ENCODE measurements at places on chromosomes 4 and X. TPM values are rescaled to one million over a fixed set of nuclear protein-coding genes. Genes with fewer than 3 reads are reported as not detected.

FATE1 gene
- not detected for total RNA-seq

CT45A8 gene
- not detected for total RNA-seq

DNA sequence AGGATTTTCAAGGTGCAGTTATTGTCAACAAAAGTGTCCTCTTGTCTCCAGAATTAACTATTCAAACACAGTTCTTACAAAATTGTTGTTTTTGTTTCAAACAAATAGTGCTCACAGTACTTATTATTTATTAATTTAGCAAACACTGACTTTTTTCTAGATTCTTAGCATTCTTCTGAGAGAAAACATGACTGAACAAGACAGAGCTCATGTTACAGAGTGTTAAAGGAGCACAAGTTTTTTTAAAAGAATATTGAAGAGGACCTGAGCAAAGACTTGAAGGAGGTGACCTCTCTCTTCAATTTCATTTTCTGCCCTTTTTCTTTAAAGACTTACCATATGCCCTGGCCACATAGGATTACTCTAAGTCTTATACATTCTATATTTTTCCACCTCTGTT is 2220.3 kb upstream of the AGA start:
- H3K4me1 ChIP-seq = no peaks in the 10 kb centered on the region
- no peaks in the 10 kb centered on the region for H3K36me3 ChIP-seq
- no peaks in the 10 kb centered on the region for H3K27me3 ChIP-seq
- no peak for DNase-seq
- H3K4me3 ChIP-seq = no peak overlapping the region
- no peak overlapping the region for H3K27ac ChIP-seq

- no peak for DNase-seq
- H3K27me3 ChIP-seq = no peaks in the 10 kb centered on the region
- H3K36me3 ChIP-seq = peaks cover 23% of the 10 kb centered on the region
- no peak overlapping the region for H3K27ac ChIP-seq
- no peaks in the 10 kb centered on the region for H3K4me1 ChIP-seq
Observed at GRCh38 chrX:130005089-130005807, 22.8 kb downstream of the BCORL1 start.

- H3K27me3 ChIP-seq = no peaks in the 10 kb centered on the region
- peak overlapping the region; percentile 6 for H3K27ac ChIP-seq
- no peak overlapping the region for H3K4me3 ChIP-seq
- no peak for DNase-seq
- H3K4me1 ChIP-seq = peaks cover 5% of the 10 kb centered on the region
Observed at GRCh38 chr4:57233386-57233785, 123.2 kb upstream of the IGFBP7 start.

DNA sequence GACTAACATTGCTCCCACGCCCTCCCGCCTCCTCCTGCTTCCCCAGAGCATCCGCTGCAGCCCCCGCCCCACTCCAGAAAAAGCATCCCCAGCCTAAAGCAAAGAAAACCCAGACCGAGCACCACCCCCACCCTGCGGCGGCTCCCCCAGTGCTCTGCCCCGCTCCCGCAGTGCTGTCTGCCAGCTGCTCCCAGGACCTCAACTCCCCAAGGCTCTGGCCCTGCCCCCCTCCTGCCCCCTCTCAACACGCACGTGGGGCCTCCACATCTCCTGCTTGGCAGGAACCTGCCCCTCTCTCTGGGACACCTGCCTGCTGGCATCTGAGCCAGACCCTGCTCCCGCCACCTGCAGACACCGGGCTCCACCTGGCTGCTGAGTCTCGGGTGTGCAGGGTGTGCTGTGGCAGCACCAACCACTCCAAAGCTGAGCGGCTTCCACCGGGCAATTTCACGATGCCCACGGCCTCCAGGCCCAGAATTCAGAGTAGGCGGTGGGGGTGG is 79.4 kb downstream of the FAM53A start:
- no peak overlapping the region for H3K27ac ChIP-seq
- no peaks in the 10 kb centered on the region for H3K36me3 ChIP-seq
- no peaks in the 10 kb centered on the region for H3K4me1 ChIP-seq
- peak; percentile 52 for DNase-seq
- peaks cover 48% of the 10 kb centered on the region for H3K27me3 ChIP-seq

GRCh38 chr4:158769175-158769921 is 522 bp downstream of the FNIP2 start:
- H3K4me3 ChIP-seq = peak overlapping the region; percentile 91
- no peaks in the 10 kb centered on the region for H3K36me3 ChIP-seq
- peak overlapping the region; percentile 93 for H3K27ac ChIP-seq
- DNase-seq = peak; percentile 77

FGG gene
- total RNA-seq = not detected
